ENCODE measurements at places on chromosomes 6 and 20.

DNA sequence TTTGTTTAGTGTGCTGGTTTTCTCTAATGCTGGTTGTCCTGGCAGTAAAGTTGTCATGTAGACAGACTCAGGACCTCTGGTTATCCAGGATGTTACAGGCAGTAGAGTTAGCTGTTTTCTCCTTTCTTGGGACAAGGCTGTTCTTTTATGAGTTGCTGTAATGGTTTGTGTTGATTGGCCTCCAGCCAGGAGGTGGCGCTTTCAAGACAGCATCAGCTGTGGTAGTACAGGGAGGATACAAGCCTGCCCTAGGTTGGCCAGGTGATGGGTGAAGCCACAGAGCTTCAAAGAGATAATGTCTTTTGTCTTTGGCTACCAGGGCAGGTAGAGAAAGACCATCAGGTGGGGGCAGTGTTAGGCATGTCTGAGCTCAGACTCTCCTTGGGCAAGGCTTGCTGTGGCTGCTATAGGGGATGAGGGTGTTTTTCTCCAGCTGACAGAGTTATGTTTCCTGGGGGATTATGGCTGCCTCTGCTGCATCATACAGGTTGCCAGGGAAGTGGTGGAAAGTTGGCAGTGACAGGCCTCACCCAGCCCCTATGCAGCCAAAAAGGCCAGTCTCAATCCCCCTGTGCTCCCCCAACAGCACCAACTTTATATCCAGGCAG is 127.2 kb upstream of the TAB2 start:
- no peak for DNase-seq

DNA sequence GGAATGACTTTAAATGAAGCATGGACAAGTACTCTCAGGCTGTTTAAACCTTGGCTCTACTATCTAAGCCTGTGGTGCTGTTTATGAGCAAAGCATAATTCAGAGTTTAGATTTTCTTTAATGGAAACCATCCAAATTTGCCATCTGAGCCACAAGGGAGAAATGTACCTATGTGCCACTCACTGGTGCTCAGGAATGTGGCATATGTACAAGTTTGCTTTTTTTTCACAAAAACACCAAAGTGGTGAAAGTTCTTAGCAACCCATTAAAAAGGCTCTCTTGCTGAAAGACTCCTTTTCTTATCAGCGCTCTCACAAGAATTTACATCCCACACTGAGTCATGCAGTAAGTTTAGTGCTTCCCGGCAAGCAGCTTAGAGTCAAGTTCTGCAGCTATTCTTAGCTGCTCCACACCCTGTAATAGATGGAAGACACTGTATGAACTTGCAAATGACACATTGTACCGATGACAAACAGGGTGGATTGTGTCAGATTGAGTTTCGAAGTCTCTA is 57.3 kb upstream of the MLIP start:
- peak; percentile 15 for DNase-seq

DNA sequence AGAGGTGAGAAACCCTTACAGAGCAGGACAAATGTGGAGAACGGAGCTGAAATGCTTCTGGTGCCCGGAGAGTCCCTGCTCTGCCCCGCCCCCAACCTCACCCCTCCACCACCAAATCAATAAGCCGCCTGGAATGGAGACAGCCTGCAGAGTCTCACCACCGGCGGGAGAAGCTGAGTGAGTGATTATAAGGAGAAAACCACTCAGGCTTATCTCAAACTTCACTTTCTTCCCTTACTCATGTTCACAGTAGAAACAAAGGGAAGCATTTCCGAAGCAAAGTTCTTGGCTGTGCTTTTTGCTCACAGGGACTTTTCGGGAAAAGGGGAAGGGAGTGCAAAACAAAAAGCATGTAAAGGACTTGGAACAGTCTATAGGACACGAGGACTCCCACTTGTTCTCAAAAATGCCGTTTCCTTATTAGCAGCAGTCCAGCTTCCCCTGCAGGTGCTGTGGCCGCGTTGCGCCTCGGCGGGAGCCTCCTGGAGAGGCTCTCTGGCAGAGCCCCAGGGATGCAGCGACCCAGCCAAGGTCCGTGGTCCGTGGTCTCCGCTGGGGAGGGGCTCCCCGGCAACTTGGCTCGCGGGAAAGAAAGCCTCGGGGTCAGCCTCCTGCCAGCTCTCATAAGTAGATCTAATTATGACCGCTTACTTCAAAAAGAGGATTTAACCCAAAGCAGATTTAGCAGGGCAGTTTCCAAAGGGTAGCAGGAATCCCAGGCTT is 64.8 kb upstream of the TMEM30A start:
- DNase-seq, result no peak

DNA sequence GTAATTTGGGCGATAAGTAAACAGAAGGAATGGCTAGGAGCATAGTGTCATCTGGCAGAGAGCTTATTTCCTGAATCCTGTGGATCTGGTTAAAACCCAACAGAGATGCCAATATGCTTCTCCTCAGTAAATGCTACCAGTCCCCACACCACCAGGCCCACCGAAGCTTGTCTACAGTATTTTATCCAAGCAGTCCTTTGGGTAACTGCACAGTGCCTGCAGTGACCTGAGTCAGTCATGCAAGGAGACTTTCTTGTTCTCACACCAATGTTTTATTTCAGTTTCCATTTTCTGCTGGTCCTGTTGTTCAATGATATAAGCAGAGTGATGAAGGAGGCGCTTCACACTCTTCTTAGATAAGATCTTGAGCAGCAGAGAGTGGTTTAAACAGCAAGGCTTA is 326.3 kb downstream of the RIMS1 start:
- no peak for DNase-seq

DNA sequence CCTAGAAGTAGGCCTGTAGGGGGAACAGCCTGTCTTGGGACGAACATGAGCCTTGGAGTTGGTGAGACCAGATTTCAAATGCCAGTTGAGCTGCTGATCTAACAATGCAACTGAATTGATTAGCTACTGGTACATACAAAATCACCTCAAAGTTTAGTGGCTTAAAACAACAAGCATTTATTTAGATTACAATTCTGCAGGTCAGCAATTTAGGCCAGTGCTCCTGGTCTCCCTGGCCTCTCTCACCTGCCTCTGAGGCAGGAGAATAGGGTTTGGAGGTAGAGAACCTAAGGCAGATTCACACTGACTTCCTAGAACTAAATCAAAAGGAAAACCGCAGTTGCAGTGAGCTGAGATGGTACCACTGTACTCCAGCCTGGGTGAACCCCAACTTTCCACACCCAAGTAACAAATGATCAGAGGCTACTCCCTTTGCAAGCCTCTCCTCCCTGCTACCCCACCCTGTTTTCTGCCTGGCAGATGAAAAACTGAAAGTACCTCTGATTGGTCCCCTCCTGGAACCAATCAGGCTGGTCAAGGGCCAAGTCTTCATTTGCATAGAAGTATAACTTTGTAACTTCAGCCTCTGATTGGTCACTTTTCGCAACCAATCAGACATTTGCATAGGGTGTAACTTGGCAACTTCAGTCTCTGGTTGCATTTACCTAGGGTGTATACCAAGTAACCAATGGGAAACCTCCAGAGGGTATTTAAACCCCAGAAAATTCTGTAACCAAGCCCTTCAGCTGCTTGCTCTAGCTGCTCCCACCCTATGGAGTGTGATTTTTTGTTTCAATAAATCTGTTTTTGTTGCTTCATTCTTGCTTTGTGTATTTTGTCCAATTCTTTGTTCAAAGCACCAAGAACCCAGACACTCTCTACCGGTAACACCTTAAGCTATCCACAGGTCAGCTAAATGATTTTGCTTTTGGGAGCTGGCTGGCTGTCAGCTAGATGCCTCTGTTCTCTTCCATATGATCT is 8.1 kb upstream of the UBR2 start:
- no peak for DNase-seq

GRCh38 chr20:24148372-24148771 is 159.8 kb upstream of the GGTLC1 start:
- no peak for DNase-seq

DNA sequence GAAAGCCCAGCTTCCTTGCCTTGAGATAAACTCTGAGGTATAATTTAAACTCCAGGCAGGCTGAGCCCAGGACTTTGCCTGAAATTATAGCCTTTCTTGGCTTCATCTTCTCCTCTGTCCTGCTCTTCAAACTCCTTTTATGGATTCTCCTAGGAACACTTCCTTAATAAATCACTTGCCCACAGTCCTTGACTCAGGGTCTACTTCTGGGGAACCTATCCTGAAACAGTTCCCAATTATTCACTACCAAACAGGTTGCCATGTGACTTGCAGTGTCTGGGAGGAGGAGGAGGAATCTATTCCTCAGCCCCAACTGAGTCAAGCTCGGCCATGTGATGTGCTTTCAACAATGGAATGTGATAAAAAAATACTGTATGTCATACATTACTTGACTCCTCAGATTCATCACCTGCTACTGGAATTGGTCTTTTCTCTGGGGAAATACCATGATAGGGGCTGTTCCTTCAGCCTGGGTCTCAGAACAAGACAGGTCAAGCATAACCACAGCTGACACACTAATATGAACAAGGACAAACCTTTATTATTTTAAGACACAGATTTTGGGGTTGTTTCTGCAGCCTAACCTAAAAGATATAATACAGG is 20.5 kb upstream of the CDKN1A start:
- DNase-seq, result no peak

DNA sequence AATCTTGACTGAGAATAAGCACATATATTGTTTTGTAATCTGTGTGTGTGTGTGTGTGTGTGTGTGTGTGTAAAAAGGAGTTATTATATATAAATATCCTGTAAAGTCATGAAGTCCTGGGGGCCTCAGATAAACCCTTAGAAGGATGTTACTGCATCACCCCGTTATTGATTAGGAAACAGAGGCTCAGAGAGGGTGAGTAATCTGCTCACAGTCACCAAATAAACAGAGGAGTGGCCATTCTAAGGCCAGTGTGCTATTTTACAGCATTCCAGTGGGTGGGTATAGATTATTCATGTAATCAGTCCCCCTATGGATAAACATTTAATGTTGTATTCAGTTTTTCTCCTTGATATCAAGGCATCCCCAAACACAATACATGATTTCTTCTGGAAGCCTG is 87.1 kb downstream of the CDC5L start:
- DNase-seq, result no peak

DNA sequence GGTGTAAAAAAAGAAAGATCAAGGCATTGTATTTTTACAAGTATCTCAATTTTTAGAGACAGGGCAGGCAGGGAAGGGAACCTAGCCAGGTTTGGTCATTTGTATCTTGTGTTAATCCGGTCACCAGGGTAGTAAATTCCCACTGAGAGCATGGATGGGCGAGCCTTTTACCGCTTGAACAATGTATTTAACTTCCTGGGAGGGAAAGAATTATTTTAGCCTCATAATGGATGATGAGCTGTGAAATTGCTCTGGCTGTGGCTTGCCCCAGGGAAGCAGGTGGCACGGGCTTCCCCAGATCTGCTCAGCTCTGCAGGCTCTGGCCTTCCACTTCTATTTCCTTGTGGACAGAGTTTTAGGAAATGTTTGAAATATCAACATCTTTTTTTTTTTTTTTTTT is 72.9 kb downstream of the TOX2 start:
- DNase-seq, result no peak

- no peak for DNase-seq
Observed at GRCh38 chr6:57247603-57248002, 25.5 kb upstream of the RAB23 start.

DNA sequence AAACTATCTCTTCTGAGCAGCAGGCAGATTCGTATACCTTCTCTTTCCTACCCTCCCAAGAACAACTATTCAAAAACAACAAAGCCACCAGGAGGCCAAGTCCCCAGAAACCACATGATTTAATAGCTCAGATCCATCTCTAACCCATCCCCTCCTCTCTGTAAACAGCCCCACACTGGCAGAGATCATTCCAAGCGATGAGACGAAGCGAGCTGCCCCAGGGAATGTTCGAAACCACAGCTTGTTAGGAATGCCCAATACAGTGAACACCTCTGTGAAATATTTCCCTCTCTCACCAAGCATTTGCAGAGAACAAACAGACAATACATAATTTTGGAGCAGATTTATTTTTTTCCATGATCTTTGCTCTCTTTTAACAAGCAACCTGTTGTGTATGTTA is 231.8 kb downstream of the SOD2 start:
- DNase-seq, result no peak

GRCh38 chr6:7051780-7052442 is 55.9 kb upstream of the RREB1 start:
- no peak for DNase-seq

DNA sequence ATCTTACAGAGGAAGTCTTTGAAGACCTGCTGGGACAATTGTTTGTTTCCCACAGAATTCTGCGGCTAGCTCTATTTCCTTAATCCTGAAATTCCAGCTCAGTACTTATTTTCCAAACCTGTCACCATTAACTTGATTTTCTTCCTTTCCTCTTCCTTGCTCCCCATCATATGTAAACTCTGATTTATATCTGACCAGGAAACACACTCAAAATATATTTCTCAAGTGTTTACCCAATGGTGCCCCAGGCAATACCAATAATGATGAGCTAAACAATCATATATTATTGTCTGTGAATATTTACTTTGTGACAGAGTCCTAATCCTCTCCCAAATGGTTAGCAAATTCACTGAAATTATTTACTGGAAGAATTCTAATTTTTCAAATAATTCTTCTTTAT is 597.3 kb downstream of the PKHD1 start:
- no peak for DNase-seq

GRCh38 chr20:52777171-52777570 is 195.0 kb upstream of the TSHZ2 start:
- no peak for DNase-seq

DNA sequence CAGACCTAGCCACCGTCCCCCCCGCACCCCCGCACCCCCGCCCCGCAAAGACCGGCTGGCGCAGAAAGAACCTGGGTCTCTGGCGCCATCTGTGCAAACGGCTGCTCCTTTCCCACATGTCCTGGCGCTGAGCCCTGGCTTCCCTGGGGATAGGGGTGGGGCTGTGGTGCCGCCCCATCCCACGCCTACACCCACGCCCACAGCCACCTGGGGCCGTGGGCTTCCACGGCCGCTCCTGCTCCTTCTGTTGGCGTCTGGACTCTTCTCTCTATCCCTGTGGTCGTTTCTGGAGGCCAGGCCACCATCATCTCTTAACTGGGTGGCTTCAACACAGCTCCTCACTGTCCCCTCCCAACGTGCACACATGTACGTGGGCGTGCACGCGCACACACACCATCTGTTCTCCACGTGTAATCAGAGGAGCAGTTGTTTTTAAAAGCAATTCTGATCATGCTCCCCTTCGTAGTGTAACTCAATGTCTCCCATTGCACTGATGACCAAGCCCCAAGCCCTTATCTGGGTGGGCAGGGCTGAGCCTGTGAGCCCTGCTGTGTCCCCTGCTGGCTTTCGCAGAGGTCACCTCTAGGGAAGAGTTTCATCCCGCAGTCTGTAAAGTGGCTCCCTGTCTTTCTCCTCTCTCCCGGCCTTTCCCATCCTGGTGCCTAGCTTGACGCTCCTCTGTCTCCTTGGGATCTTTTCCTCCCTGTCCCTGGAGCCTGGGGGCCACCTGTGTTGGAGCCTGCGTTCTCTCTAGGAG is 31.9 kb upstream of the FAM83D start:
- no peak for DNase-seq

DNA sequence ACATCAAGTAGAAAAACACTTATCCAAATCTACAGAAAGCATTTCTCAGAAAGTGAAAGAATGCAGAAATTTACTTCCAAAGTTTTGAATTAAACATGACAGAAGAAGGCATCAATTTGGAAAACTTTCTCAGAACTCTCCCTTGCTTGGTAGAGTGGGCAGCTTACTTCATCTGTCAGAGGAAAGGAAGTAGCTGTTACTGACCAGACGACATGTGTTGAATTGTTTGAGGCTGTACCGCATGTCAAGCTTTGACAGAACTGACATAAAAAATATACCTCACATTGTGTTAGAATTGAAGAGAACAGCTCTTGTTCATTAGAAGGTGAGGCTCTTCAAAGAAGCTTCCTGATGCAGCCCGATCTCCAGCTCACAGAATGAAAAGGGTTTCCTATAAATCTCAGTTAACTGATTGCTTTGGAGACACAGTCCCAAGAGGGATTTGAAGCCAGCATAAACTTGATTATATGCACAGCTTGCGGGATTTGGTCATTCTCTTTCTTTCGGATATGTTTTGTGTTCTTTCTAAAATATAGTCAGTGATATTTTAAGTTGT is 190.7 kb downstream of the PLCB1 start:
- DNase-seq, result no peak

Data from thoracic aorta (tissue), 2 donors.